NCI-H1694 treated with DMSO at 0.1 percent for 48 hours (cell line): ENCODE measurements at places on chromosomes 13 and 19.
A peak's percentile ranks its signal among the peaks of the same experiment; 100 is the strongest.

DNA sequence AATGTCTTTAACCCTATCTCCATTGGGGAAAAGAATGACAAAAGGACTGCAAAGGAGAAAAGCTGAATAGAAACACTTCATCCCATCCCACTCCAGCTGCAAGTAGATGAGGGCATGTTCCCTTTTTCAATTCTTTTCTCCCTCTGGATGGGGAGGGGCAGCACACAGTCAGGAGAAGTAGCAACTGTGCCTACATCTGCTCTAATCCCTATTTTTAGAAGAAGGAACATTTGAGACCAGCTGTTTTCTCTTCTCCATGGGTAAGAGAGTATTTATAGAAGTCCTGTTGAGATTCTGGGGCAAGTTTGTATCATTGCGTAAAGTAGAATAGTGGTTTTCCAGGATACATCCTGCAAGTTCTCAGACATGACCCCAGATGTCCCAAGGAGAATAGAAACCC is 9.3 kb upstream of the GTF3A start:
- peak; percentile 3 for DNase-seq

DNA sequence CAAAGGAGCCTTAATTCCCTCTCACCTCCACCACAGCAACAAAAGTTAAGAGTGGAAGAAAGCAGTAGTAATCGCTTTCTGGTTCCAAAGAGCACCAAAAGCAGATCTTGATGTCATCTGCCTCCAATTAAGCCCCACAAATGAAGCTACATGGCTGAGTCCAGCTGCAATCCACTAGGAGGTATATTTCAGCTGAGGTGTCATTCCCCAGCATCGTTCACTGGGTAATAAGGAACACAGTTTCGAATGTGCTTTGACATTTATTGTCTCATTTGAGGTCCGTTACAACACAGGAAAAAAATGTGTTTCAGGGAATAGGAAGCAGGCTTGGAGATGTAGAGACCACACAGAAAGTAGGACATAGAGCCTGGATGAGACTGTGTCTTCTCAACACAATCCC is 190.4 kb downstream of the DCLK1 start:
- no peak for DNase-seq

DNA sequence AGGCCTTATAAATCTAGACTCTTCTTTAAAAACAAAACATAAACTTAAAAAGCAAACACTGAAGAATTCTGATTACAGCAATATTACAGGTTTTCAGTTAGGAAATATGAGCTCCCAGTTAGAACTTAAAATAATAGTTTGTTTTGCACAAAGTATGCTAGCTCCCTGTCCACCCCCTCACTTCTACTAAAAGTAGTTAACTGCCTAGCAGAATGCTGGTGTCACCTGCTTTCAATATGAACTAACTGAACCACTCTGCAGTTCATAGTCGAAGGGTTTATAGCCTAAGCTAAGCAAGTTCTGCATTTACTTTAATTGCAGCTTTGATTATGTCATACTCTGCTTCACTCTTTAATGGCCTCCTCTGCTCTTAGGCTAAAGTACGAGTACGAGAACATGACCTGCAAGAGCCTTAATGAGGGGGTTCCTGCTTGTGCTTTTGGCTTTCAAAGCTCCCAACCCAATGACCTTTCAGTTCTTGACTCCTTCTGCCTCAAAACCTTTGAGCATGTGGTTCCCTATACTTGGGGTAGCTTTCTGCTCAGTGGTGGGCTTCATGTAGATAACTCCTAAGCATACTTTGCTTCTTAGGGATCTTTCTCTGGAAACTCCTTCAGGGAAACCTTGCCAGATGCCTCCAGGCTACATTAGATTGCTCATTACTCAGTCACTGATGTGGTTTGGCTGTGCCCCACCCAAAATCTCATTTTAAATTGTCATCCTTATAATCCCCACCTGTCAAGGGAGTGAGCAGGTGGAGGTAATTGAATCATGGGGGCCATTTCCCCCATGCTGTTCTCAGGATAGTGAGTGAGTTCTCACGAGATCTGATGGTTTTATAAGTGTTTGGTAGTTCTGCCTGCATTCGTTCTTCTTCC is 278.9 kb upstream of the ARGLU1 start:
- DNase-seq, result no peak

GRCh38 chr13:43008596-43008995 is 14.8 kb upstream of the DNAJC15 start:
- no peak for DNase-seq

DNA sequence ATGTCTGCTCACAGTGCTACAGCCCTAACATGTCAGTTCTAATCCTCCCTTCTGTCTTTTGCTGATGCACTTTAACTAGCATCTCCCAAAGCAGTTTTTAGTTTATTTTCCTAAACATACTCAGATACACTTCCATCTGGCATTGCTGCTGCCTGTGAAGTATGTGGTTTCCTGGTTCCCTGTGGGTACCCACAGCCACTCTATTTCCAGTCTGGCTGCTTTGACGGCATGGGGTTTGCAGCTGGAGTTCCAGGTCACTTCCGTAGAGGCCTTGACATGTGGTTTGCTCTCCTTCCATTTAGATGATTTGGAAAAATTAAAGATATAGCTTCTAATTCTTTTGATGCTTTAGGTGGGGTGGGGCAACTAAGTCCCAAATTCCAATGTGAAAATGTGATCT is 375.5 kb downstream of the PCDH20 start:
- DNase-seq, result no peak

DNA sequence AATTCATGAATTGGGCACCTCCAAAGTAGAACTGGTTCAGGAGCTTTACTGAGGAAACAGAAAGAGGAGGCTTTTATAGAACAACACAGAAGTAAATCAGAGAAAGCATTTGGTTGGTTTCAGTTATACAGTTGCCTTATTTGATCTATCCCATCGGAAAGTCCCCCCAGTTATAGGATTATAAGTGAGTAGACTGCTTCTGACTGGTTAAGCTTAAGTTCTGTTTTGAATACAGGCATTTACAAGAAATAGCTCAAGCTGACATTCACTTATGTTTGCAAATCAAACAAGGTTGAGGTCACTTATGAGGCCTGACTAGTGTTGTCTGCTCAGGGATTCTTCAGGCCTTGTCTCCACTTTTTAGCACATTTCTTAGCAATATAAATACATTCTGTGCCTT is 857.4 kb downstream of the EFNB2 start:
- no peak for DNase-seq

DNA sequence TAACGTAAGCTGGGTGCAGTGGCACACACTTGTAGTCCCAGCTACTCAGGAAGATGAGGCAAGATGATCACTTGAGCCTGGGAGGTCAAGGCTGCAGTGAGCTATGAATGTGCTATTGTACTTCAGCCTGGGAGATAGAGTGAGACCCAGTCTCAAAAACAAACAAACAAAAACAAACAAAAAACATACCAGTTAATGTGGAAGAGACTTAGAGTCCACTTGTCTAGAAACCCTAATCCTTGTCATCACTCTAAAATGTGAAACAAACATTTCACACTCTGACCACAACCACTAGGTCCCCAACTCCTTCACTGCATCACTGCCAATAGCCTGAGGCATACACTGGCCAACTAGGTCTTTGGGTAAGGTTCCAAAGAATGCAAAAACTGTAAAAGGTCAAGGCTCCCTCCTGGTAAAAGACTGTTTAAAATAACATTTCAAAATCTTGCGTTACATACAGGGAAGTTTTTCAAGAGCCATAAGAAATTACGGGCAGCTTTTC is 28.6 kb upstream of the CYP2B6 start:
- DNase-seq, result no peak

- DNase-seq, result no peak
Measured at GRCh38 chr19:13849991-13850909, 26.7 kb upstream of the NANOS3 start.

- no peak for DNase-seq
Measured at GRCh38 chr19:18147396-18147795, 5.6 kb upstream of the PIK3R2 start.

DNA sequence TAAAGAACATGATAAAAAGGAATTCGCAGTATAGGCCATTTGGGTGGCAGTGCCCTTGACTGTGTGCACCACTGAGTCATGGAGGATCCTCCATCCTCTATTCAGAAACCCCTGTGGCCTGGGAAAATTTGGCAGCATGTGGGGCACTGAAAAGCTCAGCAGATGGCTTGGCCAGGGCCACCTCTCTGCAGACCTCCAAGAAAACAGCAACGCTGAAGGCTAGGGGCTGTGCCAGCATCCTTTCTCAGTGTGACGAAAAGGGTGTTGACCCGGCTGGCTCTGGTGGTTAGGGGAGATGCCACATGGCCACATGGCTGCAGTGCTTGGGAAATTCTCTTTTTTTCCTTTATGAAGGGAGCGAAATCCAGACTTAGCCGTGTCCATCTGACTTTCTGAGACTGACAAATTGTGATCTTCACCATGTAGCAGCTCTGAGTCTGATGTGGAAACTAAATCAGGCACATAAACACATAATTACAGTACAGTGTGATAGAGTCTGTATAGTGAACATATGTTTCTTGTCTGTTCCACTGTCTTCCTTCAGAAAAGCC is 178.0 kb downstream of the KCTD12 start:
- DNase-seq, result peak; percentile 46

- DNase-seq, result no peak
Measured at GRCh38 chr19:35739275-35740107, 2.8 kb downstream of the IGFLR1 start.

GRCh38 chr13:29771247-29771646 is 79.2 kb downstream of the UBL3 start:
- peak; percentile 27 for DNase-seq

GRCh38 chr13:90014038-90014437 is 1333.4 kb upstream of the MIR17HG start:
- no peak for DNase-seq

DNA sequence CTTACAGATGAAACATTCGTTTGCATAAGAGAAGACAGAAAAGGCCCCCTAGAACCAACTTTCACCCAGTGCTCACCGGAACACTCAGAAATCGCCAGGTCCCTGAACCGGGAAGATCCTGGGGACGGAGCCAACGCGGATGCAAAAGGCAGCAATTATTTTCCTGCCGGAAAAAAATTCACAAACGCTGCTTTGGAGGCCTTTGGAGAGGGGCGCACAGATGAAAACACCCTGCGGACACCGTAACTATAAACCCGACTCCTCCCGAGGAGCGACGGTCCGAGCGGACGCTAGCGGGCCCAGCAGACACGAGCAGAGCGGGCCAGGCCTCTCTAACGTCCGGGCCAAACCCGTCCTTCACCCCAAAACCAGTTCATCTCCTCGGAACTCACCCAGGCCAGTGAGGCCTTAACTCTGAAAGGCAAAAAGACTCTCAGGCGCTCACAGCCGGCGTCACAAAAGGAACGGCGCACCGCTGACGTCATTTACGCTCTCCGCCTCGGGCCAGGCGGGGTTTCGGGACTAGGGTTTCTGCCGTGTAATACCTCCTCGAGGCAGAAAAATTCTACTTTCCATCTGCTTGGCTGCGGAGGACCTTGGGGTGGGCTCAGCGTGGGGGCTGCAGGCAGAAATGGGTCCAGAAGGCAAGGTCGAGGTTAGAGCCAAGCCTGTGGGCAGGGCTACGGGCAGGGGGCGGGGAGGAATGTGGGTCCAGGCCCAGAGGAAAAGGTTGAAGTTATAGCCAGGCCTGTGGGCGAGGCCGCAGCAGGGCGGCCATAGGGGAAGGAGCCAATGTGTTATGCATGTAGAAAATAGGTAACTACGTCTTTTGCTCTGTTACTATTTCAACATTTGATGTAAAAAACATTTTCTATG is at the start of gene ZNF426:
TSS of gene ZNF426 (minus strand) at position 463 of the 876 bp plus-strand sequence. CDS start 2,413 bp downstream, outside the sequence.
- DNase-seq, result peak; percentile 65

GRCh38 chr19:41456342-41456918 is 13.5 kb downstream of the ERICH4 start:
- no peak for DNase-seq

DNA sequence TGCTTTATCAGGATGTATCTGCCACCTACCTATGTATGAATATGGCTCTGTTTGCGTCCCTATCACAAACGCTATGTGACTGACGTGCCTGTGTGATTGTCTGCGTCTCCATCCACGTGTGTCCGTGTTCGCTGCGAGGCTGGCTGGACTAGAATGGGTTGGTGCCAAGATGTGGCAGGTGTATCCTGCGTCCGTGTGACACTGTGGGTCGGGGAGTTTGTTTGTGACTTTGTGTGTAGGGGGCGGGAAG is 6.7 kb upstream of the HOOK2 start:
- no peak for DNase-seq

DNA sequence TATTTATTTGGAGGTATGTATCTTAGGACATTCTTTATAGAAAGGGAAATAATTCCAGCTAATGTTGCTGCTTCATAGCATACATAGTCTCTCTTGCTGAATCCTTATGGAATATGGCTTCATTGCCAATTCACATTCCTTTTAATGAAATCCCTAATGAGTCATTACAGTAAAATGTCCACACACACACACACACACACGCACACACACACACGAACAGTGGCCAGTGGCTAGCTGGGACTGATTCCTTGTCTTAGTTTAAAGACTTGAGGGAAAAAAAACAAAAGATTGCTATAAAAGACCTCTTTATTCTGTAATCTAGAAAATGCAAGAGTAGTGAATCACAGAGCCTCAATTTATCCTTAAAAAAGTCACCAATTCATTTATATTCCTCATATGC is 301.6 kb downstream of the SLITRK6 start:
- no peak for DNase-seq

DNA sequence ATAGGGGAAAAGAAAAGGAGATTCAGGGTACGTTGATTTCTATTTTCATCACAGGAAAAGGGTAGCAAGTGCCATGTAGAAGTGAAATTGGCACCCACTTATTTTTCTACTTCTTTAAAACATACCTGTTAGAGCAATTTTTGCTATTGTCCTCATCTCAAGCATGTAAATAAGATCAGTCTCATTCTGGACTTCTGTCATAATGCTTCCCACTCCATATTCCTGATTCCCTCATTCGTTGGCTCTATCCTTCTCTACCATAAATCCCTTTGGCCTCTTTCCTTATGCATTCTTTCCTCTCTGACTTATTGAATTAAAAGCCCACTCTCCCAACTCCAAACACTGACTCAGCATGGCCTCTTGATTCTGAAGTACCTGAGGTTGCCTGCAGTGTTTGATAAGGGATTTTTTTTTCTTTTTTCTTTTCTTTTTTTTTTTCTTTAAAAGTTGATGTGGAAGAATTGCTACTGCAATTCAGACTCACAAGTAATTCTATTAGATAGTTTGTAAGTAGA is 465.7 kb downstream of the SLITRK6 start:
- DNase-seq, result no peak

GRCh38 chr13:109840893-109841287 is 54.5 kb upstream of the IRS2 start:
- DNase-seq, result no peak

GRCh38 chr19:11208561-11209471 is 11.5 kb upstream of the KANK2 start:
- no peak for DNase-seq

- DNase-seq, result no peak
Measured at GRCh38 chr13:113589251-113589960, 4.9 kb downstream of the TFDP1 start.

DNA sequence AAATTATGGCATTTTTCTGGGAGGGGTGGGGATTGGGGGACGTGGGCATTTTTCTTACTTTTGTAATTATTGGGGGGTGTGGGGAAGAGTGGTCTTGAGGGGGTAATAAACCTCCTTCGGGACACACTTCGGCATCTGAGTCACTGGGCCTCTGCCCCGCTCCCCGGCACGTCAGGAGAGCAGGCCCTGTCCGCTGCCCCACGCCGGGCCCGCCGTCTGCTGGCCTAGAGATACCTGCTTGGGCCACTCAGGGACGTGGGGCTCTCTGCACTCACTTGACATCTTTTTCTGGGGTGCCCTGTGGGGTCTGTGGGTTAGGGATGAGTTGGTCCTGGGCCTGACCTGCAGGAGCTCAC is 3.5 kb upstream of the FTL start:
- DNase-seq, result no peak
